Pulmonary artery endothelial cell (primary cell): ENCODE measurements at places on chromosomes 7 and 10.

DNA sequence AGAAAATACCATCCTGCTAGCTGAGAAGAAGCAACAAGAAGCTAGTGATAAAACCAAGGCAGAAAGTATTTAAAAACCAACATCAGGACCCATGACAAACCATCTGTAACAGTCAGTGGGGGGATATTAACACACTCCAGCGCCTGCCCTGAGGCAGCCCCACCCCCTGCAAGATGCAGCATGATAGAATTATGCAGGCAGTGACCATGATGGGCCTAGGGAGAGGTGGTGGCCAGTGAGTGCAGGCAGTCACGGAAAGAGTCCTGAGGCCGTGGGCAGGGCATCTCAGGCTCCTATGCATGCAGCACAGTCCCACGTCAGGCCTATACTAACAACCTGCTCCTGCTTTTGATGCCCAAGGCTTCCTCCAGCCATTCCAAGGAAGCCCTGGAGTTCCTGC lies 686.9 kb downstream of the GRID1 start:
- no peak for DNase-seq

- no peak for DNase-seq
Observed at GRCh38 chr7:66362136-66362535, 157.0 kb downstream of the TPST1 start.

- DNase-seq: no peak
Observed at GRCh38 chr7:106626376-106627164, 34.4 kb downstream of the CCDC71L start.

DNA sequence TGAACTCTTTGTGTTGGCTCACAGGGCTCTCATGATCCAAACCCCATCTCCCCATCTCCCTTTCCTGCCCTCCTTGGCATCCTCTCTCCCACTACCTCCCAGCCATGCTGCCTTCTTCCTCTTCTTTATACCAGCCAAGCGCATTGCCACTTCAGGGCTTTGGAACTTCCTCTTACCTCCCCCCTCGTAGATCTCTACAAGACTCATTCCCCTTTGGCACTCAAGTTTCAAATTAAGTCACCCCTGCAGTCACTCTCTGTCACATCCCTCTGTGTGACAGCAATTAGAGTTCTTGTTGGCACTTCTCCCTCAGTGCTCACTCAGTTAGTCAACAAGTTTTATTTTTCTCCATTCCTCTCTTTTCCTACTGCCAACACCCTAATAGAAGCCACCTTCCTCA lies 20.8 kb upstream of the NRP1 start:
- DNase-seq: no peak

GRCh38 chr7:100632951-100633717 lies 8.2 kb downstream of the TFR2 start:
- DNase-seq: no peak

DNA sequence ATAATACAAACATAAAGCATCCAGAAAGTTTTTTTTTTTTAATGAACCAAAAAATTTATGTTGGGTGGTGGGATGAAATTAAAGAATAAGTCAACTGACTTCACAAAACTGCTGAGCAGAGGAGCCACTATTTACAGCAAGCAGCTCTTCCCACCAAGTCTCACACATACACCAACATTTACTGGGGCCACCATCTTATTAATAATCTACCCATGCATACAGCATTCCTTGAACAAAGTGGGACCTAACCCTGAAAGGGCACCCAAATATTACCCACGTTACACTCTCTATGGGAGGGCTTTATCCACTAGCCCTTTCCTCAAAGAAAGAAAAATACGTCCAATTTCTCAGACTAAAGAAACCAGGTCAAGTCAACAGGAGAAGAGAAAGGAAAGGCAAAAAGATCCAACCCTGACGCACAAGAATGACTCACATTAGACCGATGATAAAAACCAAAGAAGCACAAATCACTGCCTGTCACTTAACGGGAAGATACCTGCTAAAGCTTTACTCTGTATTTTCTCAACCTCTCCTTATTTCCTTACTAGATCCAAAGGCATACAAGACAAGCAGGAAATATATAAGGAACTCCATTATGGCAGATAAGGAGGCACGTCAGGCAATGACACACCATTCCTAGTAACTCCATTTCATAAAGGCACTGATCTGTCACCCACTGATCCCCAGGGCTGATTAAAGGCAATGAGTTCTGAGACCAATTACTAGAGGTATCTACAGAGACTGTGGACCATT lies 141.8 kb upstream of the ASAH2 start:
- no peak for DNase-seq

- no peak for DNase-seq
Observed at GRCh38 chr10:35300063-35300699, 36.1 kb upstream of the CCNY start.

GRCh38 chr7:134554417-134554966 lies 5.6 kb downstream of the AKR1B15 start:
- DNase-seq: no peak

GRCh38 chr10:6997509-6997908 lies 413.3 kb downstream of the SFMBT2 start:
- DNase-seq: no peak

- no peak for DNase-seq
Observed at GRCh38 chr10:116084161-116084560, 188.8 kb downstream of the GFRA1 start.

DNA sequence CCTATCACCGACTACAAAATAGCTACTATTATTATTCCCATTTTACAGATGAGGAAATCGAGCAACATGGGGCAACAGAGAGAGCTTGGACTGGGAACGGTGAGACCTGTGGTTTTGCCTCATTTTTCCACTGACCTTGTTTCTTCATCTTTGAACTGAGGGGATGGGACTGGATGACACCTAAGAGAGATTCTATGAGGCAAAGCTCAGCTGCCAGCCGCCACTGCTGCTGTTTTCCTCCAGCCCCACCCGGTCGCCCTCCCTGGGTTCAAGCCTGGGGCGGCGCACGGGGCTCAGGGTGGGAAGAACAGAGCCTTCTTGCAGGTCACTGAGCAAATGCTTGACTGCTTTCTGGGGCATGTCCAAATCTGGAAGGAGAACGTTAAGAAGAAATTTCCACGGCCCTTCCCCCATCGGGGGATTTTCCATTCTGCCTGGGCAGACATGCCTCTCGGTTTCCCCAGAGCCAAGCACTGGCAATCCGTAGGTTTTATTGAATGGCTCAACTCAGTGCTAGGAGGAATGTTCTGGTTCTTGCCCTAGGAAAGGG lies 12.3 kb downstream of the DDIT4 start:
- no peak for DNase-seq

- no peak for DNase-seq
Observed at GRCh38 chr7:130667593-130668257, 823 bp downstream of the COPG2 start.

- no peak for DNase-seq
Observed at GRCh38 chr7:15407910-15408309, 153.9 kb downstream of the AGMO start.

GRCh38 chr7:6268907-6269306 lies 3.5 kb downstream of the CYTH3 start:
- no peak for DNase-seq

GRCh38 chr10:109239371-109239770 lies 683.9 kb downstream of the XPNPEP1 start:
- no peak for DNase-seq
